EL (cell line): ENCODE measurements at places on chromosomes 16 and 17.
A peak's percentile ranks its signal among the peaks of the same experiment; 100 is the strongest.

- DNase-seq, result no peak
Observed at GRCh38 chr17:49148171-49148570, 15.6 kb downstream of the B4GALNT2 start.

- no peak for DNase-seq
Observed at GRCh38 chr16:12659871-12660270, 143.8 kb downstream of the CPPED1 start.

DNA sequence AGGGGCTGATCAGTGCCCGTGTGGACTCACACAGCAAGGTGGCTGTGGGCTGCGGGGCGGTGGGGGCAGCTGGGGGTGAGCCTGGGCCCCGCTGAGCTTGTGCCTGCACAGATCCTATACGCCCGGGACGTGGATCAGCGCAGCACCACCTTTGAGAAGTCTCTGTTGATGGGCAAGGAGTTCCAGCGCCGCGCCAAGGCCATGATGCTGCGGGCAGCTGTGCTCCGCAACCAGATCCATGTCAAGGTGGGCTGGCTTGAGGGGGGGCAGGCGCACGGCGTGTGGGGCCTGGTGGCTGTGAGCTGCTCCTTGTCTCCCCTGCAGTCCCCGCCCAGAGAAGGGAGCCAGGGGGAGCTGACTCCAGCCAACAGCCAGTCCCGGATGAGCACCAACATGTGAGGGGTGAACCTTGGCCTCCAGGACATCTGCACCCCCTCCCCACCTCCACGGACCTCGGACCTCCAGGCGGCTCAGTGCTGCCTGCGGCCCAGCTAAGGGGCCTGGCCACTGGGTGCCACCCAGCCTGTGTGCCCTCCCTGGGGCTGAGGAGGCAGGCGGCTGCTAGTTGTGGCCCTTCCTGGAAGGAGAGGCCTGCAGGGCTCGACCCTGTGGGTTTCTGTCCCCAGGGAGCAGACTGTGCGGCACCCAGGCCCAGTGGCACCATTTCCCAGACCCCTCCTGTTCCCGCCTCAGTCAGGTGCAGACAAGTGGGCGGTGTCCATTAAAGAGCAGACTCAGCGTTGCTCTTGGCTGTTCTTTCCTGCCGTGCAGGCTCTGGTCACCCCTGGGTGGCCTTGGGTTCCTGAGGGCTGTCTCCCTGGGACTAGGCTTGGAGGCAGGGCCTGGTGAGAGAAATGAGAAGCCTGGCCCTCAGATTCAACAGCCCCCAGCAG lies 5.3 kb downstream of the GPS1 start:
- DNase-seq, result no peak

DNA sequence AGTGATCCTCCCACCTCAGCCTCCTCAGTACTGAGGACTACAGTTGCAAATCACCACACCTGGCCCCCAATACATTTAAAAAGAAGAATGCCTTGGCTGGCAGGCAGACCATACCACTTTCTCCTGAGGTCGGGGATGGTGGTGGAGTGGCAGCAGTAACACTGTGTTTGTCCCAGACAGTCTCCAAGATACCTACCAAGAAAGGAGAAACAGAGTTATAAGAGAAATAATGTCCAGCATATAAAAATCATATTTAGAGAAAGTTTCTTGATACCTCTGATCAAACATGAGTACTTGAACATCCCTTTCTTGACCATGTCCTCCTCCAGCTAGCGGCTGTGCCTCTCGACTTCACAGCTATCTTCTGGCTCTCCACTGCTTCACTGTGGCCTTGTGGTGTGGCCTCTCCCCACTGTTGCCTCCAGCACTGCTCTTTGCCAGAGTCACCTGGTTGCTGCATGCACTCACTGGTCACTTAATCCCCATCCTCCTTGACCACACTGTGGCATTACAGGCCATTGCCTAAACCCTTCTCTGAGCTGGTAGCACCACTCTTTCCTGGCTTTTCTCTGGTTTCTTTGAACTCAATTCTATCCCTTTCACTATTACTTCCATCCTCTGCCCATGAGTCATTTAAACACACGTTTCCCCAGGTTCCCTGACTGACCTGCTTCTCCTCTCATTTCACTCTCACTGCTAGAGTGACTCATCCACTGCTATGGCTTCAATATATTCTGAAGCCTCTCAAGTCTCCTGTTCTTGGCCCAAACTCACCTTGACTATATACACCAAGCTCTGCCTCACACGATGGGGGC lies 45.2 kb downstream of the XPO6 start:
- DNase-seq, result peak; percentile 39

- DNase-seq, result no peak
Observed at GRCh38 chr17:278055-278675, 74.4 kb downstream of the RPH3AL start.
